ENCODE measurements at places on chromosomes 2 and 18. TPM values are rescaled to one million over a fixed set of nuclear protein-coding genes. Genes with fewer than 3 reads are reported as not detected.

CTAGE1 gene
- total RNA-seq = not detected

CYTIP gene
- 3.6 TPM for total RNA-seq

WDSUB1 gene
- 5.3 TPM for total RNA-seq

SLC38A11 gene
- total RNA-seq = 11.7 TPM

DOK1 gene
- total RNA-seq = 20.4 TPM

PTGR3 gene
- 29.6 TPM for total RNA-seq

CD8B2 gene
- 0.13 TPM for total RNA-seq

ZEB2 gene
- total RNA-seq = 51.2 TPM

MEIS1 gene
- 114 TPM for total RNA-seq

VWC2L gene
- total RNA-seq = not detected

IFT172 gene
- 27.5 TPM for total RNA-seq

FBXO48 gene
- total RNA-seq = 0.35 TPM

CXCR4 gene
- 5.1 TPM for total RNA-seq

SP140L gene
- 11.0 TPM for total RNA-seq

SLC16A14 gene
- 4.1 TPM for total RNA-seq

FEV gene
- not detected for total RNA-seq

DYSF gene
- 20.9 TPM for total RNA-seq

PIEZO2 gene
- 1.8 TPM for total RNA-seq

KCNS3 gene
- total RNA-seq = 37.3 TPM

CAPN13 gene
- not detected for total RNA-seq

RAPH1 gene
- total RNA-seq = 17.1 TPM

LYG1 gene
- not detected for total RNA-seq

SGO2 gene
- 1.2 TPM for total RNA-seq

FAM228A gene
- 0.54 TPM for total RNA-seq

All from gastroesophageal sphincter (tissue), 4 donors.